ENCODE measurements at places on chromosomes 16 and 17.

DNA sequence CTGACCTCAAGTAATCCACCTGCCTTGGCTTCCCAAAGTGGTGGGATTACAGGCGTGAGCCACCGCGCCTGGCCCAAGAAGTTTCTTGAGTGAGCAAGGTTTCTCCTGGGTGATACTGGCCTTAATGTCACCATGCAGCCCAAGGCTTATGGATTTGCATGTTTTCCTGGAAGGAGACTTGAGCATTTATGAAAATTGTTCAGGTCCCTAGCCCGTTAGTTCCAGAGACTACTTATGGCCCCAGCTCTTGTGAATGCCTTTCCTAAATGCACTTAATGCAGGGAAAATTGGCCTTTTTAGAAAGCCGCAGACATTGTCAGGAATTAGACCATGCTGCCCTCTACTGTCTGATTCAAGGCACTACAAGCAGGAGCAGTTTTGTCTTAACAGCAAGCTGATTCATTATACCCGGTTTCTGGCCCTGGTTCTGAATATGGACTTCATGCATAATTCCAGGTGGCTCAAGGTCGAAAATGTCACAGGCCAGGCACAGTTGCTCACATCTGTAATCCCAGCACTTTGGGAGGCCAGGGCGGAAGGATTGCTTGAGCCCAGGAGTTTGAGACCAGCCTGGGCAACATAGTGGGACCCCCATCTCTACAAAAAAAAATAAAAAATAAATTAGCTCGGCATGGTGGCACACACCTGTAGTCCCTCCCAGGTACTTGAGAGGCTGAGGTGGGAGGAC lies 91.3 kb downstream of the SNX29 start:
- no peak for DNase-seq

DNA sequence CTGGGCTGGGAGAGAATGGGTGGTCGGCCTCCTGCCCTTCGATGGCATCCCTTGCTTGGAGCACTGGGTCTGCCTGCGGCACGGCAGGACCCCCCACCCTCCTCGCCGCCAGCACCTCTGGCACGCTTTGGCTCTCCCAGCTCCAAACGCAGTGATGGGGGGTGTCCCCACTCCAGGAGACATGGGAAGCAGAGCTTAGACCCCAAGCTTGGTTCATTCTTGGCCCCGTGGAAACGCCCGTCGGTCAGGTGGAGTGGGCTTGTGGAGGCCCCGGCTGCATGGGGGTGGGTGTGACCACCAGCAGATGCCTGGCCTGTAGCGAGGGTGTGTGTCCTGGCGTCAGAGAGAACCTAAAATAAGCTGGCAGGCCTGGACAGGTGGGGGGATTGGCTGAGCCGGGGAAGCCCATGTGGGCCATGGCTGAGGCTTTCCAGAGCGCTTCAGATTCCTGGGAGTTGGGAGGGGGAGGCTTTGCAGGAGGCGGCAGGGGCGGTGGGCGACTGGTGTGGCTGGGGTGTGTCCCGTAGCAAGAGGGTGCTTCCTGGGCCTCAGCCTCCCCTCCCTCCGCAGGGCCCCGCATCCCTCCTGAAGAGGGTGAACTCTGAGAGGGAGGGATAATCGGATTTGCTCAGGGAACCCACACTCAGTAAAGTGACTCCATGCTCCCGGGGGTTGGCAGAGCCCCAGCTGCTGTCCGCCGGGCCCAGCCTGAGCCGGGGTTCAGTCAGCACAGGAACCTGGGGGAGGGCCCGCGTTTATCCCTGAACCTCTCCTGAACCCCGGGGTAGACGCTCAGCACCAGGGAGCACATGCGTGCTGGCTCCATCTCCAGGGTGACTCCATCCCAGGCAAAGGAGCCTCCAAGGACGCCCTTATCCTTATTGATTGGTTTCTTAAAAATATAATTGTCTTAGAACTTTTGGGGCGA lies 3.4 kb downstream of the CACNA1H start:
- DNase-seq: no peak

DNA sequence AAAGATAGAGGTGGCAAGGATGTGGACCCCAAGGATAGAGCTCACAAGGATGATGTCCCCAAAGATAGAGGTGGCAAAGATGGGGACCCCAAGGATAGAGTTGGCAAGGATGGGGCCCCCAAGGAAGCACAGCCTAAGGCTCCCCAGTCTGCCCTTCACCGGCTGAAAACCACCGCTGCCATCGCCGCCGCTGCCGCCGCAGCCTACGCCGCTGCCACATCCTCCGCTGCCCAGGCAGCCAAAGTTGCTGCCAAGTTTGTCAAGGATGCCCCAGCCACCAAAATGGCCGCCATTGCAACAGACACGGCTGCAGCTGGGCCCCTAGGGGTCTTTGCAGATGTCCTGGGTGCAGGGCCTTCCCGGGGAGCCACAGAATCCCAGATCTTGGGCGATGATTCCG lies 19.9 kb downstream of the C16orf96 start:
- DNase-seq: no peak

DNA sequence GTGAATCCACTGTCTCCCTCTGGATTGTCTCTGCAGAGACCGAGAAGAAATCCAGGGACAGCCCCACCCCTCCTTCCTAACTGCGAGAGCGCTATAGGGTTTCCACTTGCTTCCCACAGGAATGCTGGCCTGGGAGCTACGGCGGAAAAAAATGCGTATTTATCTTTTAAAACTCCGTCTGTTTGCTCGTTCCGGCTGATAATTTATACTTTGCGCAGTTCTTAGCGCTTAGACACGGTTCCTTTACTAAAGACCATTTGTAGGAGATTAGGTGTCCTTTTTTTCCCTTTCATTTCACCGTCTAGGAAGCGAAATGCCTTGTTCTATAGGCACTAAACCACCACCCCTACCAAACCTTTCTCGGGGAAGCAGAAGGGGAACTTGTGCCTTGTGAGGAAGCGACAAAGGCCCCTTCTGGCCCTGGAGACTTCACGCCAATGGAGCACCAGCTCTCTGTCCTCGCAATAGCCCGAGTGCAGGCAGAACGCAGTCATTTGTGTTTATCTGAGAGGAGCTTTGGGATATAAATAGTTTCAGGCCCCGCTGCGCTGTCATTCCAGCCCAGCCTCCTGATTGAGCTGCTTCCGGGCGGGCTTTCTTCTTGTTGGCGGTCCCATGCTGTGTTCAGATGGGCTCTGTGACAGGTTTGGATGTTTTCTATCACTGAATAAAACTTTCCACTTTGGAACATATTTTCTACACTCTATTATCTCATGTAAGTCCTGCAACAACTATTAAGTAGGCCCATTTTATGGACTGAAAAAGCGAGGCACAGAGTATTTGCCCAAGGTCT lies 791 bp upstream of the SUPT4H1 start:
- no peak for DNase-seq

GRCh38 chr17:43803758-43804157 lies 23.5 kb downstream of the CFAP97D1 start:
- DNase-seq: no peak

DNA sequence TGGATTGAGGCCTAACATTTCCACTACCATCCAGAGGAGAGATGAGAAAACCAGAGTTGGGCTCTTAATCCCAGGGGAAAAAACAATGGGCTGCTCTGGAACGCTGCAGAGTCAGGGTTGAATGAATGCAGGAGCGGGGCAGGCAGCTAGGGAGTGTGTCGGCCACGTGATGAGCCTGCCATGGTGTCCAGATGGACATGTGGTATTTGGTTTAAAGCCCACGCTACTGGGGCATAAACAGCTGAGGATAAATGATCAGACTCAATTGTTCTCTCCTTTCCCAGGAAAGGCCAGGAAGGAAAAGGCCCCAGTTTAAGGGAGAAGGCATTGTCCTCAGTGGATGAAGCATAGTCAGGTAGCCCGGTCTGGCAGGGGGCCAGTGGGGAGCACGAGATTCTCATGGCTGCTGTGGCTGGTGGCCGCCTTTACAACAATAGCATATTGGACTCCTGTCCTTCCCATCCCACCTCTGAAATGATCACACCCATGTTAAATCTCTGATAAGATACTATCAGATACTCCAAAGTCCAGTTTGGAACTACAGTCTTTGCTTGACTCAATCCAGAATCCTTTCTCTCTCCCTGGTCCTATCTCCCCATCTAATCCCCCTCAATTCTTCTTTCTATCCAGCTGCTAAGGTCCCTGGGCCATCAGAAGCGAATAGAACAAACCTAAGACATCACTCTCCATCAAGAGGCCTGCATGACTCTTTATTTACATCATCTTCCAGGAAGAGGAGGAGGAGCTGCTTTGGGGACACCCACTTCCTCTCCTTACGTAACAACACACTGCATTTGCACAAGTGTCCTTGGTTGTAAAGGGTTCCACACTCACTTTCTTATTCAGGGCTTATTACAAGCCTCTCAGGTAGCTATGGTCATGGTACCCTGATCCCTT lies 20.4 kb downstream of the CA4 start:
- no peak for DNase-seq

DNA sequence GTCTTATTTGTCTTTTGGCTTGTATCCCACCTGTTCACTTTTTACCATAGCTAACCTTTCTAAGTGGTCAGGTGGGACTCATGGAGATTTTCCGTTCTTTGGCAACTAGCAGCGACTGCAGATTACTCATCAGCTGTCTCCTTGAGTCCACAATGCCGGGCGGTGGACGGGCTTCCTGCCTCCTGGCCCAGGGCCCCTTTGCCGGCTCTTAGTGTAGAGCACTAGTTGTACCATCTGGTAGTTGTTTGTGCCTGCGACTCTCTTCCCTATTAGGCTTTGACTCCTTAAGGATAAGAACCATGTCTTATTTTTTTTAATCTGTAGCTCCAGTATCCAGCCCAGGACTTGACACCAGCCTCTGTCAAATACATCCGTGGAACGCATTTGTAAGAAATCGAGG lies 399.9 kb downstream of the WWOX start:
- DNase-seq: no peak

DNA sequence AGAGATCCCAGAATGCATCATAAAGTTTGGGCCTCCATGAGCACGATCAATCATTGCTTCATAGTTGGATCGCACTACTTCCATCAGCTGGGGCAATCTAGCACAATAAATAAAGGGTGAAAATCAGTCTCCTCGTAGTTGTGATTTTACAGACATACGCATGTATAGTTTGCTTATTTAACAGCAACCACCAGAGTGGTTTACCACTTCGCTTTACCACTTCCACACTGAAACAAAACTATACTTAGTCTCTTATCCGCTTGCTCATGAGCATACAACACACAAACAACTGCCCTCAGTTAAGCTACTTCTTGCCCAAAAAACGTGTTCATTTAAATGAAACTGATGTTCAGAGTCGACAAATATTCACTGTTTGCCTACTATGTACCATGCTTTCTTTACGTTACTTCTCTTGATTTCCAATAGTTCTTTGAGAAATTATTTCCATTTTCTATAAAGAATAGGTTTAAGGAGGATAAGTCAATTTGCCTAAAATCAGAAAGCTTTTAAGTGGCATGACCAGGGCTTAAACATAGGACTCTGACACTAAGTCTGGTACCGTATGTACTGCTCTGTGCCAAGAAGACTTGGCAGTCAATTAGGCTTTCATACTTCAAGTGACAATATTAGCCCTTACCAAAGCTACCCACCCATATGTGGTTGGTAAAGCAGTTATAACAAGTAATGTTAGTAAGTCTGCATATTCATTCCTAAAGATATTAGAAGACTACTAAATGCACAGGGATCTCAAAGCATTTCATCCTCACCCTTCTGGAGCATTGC lies 22.0 kb downstream of the SETD6 start:
- DNase-seq: no peak

GRCh38 chr16:85303354-85303883 lies 191.1 kb upstream of the CIBAR2 start:
- DNase-seq: no peak

DNA sequence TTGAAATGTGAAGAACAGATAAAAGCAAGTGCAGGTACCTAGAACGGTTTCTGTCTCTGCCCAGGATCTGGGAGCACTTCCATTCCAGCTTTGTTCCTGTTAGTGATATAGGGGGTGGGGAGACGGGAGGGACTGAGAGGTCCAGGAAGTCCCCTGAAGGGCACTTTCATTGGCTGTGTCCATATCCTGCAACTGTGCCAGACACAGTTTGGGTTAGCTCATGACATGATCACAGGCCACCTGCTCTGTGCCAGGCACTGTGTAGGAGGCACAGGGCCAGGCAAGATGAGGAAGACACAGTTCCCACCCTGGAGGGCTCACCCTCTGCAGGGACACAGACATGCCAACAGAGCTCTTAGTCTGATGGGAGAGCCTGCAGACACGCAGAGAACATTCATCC lies 7.9 kb downstream of the CBLN1 start:
- DNase-seq: no peak

GRCh38 chr17:41010441-41010840 lies 1.5 kb upstream of the KRTAP3-1 start:
- no peak for DNase-seq

GRCh38 chr17:41483531-41483930 lies 2.6 kb upstream of the KRT35 start:
- no peak for DNase-seq

DNA sequence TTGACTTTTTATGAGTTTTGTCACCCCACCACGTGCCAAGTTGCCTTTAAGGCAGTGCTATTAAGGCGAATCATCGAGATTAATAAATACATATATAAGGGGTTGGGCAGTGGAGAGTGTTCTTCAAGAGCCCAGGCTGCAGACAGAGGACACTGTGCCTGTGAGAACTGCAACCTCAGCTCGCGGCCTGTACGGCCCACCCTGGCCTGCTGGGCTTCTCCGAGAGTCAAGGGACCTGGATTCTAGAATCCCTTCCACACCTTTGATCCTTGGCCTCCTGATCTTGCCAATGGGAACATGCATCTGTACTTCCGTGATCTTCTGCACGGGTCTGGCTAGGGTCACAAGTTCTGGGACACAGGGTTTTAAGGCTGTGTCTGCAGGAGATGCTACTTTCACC lies 54.5 kb downstream of the IRX5 start:
- DNase-seq: no peak

GRCh38 chr16:84088695-84089395 lies 27.9 kb downstream of the MBTPS1 start:
- DNase-seq: no peak

DNA sequence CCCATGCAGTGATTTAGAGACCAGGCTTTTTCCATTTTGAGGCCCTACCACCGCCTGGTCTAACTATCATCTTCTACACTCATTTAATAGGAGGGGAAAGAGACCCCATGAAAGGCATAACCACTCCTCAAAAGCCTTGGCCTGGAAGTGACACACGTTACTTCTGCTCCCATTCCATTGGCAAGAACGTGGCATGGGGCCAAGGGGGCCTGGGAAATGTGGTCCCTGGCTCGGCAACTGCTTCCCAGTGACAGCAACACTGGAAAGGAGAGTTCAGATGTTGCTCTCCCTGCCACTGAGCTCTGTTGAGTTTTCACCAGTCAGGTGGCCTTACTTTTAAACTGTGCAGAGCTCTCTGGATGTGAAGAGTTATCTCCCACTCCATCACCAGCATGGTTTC lies 45.2 kb upstream of the MAP3K14 start:
- DNase-seq: no peak

DNA sequence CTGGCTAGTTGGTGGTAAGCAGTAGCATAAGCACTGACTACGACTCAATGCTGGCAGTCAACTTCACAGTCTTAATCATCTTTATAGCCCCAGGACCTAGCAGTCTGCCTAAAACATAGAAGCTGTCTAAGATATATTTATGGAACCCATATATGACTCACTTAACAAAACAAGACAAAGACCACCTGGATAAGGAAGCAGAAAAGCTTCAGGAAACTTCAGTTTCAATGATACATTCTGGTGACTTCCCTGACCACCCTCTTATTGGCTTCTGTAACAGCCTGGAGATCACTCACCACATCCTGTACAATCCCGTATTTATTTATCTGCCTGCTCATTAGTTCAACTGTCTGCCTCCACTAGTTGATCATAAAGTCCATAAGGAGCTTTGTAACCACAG lies 95.5 kb downstream of the PMP22 start:
- DNase-seq: no peak

- DNase-seq: no peak
These were observed 647 bp downstream of the FBXL20 start for GRCh38 chr17:39400547-39401411.
